Left lobe of liver (tissue), 2 donors: ENCODE measurements at places on chromosomes 11 and 22.

GRCh38 chr22:29203488-29204454 lies 1.9 kb upstream of the EMID1 start:
- DNase-seq: no peak

DNA sequence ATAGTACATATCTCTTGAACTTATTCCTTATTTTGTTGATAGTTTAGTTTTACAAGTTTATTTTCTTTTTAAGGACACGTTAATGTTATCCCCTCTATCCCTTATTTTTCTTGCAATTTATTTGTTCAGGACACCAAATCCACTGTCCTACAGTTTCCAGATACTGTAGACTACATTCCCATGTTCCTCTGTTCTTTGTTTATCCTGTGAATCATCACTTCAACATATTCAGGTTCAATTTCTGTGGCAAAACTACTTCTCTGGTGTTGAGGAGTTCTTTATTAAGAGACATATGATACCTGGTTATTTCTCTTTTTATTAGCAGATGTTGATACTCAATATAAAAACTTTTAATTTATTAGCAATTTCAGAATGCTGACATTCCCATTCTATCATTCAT lies 72.8 kb upstream of the CLNS1A start:
- no peak for DNase-seq

DNA sequence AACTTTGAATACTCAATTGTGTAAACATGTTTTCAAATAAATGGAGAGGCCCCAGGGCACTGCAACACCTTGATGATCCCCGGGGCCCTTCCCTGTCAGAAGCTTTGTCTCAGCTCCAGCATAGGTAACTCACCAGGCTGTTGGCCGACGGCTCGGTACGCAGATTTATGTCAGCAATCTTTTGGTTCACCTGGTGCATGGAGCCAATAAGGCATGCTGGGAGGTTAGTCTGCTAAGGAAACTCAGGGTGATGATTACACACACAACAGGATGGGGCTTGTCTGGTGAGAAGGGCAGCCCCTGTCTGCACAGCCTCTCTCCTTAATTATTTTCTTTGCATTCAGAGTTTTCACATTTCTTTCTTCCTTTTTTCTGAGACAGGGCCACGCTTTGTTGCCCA lies 10.8 kb downstream of the FAM227A start:
- no peak for DNase-seq

DNA sequence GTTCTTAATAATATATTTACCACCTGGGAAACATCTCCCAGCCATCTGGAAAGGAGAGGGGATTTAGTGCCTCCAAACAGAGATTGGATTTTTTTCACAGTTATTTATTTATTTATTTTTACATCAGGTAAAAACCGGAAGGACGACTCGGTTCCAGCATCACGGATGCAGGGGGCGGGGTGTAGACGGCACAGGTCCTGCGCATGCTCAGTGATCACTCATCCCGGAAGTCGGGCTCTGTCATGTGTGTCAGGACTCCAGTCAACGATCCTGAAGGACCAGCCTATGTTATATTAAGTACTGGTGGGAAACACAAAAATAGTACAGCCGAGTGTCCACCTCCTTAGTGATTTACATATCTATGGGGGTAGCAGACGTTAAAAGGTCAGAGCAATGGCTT lies 467.6 kb downstream of the NTM start:
- DNase-seq: no peak

DNA sequence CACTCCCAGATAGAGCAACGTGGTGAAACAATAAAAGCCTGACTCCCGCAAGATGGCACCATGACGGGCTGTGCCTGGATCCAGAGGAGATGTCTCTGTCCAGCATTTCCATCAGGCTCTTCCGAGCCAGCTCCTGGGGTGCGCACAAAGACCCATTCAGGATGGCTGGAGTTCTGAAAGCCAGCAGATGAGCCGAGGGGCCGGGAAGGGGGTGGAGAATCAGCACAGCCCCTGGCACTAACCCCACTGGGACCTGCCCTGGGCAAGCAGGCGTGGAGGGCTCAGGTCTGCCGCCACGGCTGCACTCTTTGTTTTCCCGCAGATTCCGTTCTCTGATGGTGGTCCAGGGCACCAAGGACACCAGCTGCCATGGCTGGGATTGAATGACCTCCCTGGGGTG lies 97.2 kb upstream of the BLID start:
- DNase-seq: no peak

- DNase-seq: no peak
These were observed 12.0 kb upstream of the FOLR1 start for GRCh38 chr11:72179804-72180396.
